ENCODE measurements at places on chromosomes 3 and 15.

- no peak for DNase-seq
Observed at GRCh38 chr15:81224232-81224631, 27.6 kb downstream of the IL16 start.

DNA sequence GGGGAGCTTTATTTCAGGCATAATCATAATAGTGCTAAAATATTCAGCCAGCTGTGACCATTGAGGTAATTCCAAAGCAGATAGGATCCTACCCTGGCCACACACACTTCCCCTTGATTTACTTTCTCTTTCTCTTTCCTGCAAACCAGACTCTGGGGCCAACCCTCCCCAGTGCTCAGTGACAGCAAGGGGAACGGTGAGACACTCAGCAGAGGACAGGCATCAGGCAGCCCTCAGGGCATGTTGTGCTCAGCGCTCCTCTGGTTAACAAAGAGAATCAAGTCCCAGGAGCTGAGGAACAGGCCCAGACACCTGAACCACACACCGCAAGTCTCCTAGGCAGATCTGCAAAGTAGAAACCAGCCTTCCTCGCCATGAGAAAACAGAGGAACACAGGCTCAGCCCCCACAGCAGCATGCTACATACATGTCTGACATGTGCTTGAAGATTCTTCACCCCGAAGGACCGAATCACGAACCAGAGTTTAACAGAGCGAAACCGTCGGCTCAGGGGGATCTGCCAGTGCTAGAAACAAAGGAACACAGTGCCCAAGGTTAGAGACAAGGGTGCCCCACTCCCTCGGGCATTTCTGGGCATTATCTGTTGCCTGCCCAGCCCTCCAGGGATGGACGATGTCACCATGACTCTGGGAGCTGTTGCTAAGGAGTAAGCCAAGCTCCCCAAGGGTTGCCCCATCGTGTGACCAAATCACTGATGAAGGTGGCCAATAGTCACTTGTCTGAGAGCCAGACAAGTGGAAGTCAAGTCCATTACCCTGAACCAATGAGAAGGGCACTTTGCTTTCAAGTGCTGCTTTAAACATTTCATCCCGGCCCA lies 17.5 kb downstream of the HDC start:
- peak; percentile 67 for DNase-seq

DNA sequence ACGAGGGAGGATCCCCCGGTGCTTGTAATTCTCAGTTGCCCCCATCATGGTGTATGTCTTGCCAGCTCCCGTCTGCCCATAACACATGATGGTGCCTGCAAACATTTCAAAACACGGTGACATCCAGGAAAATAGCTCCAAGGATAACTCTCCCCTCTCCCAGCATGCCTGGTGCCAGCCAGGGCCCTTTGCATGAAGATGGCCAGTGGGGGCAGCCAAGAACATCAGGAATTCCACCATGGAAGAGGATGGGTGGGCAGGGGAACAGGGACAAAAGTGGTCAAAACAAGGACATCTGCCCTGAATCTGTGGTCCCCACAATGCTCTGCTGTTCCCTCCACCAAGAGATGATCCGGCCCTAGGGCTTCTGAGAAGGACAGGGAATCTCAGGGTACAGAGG lies 9.0 kb downstream of the KIF9 start:
- DNase-seq, result no peak

DNA sequence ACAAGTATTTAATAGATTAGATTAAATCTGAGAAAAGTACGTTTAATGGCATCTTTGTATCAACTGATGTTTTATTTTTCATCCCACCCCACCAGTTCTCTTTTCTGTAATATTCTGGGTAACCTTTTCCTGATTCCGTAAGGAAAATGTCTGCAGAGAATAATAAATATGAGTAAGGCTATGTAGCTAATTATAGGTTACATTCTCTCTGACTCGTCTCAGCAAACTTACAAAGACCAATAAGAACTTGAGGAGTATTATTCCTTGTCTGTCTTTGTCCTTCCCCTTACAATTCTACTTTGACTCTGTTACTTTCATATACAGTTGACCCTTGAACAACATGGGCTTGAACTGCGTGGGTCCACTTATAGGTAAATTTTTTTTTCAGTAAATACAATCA lies 12.1 kb downstream of the SNAP23 start:
- no peak for DNase-seq

- DNase-seq, result no peak
Observed at GRCh38 chr15:99986297-99987118, 253.3 kb upstream of the LYSMD4 start.

DNA sequence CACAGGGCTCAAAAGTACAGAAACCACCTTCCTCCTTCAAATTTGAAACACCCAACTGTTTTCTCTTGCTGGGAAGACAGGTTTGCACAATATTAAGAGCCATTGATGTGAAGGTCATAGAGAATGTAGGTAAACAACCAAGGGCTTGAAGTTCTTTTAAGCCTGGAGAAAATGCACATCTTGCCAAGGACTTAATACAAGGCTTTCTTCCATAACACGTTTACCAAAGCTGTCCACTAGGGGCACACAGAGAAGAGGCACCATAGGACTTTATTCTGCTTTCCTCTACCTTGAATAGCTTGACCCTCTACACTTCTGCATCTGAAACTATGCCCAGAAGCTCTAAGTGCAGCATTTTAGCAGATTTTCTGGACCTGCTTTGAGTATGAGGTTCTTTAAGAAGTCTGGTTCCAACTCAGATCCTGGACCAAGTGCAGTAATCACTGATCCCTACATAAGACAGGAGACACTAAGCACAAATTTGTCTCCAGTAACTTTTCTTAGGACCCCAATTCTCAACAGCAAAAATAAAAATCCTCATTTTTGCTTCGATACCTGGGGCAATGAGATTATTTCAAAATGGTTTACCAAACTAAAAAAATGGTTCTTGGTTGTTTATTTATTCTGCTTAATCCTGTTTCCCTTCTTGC lies 138.0 kb downstream of the FBN1 start:
- DNase-seq, result no peak

DNA sequence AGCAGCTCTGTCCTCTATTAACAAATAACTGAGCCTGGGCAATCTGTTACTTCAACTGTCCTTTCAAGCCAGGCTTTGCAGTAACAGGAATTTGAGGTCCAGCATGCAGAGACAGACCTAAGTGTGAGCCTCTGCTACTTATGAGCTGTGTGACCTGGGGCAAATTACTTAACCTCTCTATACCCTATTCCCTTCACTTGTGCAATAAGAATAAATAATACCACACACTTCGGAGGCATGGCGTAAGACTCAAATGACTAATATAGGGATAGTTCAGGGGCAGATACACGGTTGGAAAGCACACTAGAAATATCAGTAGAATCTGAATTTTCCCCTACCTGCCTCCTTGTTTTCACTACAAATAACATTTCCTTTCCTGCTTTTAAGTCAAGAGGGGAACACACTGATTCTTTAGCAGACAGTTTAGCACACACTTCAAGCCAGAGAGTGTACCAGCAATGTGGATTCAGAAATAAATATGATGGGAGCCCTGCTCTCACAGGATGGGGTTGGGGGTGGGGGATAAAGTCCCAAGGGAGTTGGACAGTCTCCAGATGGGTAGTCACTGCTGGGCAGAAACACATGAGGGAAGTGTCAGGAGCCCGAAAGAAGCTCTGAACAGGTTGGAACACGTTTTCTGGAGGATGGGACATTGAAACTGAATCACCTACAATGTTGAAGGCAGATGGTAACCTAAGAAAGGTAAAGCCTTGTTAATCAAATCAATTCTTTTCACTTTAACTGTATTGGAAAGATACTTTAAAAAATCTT lies 61.8 kb upstream of the RBP1 start:
- DNase-seq, result no peak

DNA sequence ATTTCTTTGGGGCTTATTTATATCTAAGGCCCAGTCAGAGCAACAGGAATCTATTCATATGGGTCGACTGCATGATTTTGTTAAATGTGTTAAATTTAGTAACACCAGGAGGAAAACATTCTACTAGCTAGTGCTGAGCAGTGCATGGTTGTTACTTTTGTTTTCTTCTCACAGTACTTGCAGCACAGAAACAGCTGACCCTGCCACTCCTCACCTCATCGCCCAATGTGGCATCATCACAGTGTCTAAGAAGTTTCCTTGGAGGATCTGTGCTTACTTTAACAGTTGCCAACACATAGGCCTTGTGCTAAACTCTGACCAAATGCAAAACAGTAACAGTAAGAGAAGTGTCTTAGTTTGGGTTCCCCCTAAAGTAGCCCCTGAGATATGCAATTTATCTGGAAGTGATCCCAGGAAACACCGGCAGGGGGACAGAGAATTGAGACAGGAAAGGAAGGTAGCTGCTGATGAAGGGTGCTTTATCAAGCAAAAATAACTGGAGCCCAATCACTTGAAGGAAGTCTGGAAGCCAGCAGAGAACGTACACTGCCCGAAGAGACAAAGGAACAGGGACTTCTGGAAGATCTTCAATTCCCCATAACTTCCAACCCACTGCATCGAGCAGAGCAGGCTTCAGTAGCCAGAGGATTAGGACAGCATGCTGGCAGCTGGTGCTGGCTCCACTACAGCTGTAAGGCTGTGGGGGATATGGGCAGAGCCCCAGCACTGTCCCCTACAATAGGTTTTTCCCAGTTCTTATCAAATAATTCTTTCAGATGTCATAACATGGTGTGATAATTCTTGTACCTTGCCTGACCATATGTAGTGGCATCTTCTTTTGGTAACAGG lies 36.0 kb upstream of the ULK4 start:
- DNase-seq, result no peak

DNA sequence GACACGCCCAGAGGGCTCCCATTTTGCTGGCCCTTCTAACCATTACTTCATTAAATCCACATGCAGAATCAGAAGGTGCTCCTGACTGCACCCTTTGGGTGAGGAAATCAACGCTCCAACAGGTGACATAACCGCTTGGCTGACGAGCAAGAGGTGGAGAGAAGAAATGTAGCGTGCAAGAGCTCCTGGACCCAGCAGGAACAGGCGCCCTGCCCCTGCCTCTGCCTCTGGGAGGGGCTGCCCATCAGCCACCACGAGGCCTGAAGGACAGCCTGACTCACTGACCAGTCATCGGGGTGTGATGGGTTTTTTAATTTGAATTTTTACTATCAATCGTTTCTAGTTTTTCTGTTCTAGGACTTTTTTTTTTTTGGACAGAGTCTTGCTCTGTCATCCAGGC lies 218.2 kb downstream of the ADAMTS17 start:
- no peak for DNase-seq

DNA sequence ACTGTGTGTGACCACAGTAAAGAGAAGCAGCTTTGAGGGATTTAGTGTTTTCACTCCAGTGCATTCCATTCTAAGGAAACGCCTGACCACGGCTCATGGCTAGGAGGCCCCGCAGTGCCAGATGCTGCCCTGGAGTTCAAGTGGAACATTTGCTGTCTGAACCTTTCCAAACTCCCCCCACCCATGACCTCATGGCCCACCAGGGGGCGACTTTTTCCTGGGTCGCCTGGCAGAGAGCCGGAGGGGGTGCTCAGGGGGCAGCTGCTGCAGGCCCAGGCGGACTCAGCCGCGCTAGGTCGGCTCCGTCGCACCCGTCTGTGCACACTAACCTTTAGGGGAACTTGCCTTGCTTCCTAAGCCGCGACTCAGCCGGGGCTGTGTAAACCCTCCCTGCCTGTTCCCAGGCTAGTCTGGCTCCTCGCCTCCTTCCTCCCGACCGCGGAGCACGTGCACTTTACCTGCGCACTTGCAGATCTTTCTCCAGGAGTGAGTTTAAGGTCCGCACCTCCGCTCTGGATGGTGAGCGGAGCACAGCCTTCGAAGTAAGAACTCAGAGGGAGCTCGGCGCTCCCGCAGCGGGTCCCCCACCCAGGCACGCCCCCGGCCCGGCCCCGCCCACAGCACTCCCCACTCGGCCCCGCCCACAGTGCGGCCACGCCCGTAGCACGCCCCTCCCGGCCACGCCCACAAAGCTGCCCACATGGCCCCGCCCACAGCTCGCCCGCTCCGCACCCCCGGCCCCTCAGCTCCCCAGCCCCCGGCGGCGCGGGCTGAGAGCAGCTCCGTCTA lies at the start of gene OCA2:
Gene OCA2, minus strand, starts transcription at position 550 of the 789 bp plus-strand sequence. CDS start 17,441 bp downstream, outside the sequence.
- DNase-seq, result peak; percentile 83

GRCh38 chr3:187995043-187995400 lies 158.9 kb upstream of the LPP start:
- no peak for DNase-seq

DNA sequence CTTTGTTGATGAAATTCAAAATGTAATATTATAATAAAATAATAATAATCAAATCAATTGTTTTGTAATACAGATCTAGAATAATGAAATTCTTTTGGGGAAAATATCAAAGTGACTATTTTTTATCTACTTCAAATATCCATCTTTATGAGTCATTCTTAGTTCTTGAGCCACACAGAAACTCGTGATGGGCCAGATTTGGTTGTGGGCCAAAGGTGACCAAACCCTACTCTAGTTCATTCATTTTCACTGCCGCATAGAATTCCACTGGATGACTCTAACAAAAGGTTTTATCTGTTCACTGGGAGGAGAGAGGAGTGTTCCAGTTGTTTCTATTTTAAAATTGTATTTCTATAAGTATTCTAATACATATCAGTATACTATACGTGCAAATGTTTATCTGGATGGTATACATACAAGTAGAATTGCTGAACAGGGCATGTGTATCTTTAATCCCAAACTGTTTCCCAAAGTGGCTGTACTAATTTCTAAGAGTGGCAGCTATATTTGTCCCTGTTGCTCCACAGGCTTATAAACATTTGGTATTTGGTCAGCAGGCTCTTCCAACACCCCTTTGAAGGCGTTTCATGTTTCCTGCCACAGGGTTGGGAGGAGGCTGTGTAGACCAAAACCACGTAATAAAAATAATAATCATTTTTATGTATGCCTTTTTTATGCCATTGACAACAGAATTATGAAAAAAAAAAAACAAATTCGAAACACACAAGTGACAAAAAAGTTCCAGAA lies 7.3 kb upstream of the RTP3 start:
- no peak for DNase-seq

DNA sequence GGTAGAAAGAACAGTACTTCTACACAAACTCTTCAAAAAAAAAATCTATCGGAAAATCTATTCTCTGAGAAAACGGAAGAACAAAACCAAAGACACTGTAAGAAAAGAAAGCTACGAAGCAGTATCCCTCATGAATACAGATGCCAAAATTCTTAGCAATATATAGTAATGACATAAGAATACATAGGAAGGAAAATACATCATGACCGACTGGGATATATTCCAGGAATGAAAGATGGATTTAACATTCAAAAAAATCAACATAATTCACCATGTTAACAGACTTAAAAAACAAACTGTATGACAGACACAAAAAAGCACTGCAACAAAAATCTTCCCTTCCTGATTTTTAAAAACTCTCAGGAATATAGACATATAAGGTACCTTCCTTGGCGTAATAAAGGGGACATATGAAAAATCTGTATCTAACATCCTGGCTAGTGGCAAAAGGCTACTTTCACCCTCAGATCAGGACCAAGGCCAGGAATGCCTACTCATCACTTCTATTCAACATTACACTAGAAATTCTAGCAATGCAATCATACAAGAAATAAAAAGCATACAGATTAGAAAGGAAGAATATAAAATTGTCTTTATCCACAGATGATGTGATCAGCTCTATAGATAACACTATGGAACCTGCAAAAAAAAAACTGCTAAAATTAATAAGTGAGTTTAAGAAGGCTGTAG lies 77.6 kb upstream of the XXYLT1 start:
- no peak for DNase-seq

Data from activated CD8-positive, alpha-beta memory T cell treated with anti-CD3 and anti-CD28 coated beads, Interleukin-2, amount 50 U/mL, for 48 hours (primary cell).